ENCODE measurements at places on chromosomes 6 and 20.
A peak's percentile ranks its signal among the peaks of the same experiment; 100 is the strongest.

- no peak for ATAC-seq
Observed at GRCh38 chr6:98944598-98945081, 3.1 kb downstream of the FBXL4 start.

- ATAC-seq: peak; percentile 99
Observed at GRCh38 chr6:71489736-71490135, 201.1 kb downstream of the OGFRL1 start.

- no peak for ATAC-seq
Observed at GRCh38 chr6:134081506-134081905, 29.1 kb upstream of the SLC2A12 start.

DNA sequence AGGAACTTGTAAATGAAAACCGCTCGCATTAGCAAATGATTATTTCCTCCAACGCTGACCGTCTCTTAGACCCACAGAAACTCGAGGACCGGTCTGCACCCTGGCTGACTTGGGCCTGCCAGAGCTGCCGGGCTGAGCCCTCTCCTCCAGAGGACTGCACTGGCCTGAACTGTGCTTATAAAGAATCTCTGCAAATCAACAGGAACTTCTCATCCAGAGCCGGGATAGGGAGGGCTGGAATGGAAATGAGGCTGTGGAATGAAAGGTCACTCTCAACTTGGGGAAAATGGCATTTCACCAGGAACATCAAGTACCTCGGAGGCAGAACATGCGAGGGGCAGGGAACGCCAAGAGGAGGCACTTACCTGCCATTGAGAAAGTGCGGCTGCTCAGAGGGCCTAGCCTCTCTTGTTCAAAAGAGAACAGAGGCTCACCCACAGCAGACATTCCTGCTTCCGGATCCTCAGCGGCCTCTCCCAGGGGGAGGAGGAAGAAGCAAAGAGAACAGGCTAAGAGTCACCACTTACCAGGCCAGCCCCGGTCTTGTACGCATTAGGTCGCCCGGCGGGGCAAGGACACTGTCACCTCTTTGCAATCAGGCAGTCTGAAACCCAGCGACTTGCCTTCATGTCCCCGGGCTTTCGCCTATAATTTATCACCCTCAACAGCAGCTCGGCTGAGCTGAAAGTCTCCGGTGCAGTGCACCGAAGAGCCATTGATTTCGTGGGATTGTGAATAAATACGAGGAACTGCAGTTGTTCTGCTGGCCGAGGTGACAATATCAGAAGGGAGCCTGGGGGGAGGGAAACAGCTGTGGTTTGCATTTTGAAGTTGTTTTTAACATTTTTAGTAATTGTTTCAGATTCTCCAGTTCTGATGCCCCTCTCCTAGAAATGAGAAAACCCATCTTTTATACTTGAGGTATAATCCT lies 37.6 kb downstream of the ZMYND8 start:
- peak; percentile 49 for ATAC-seq

DNA sequence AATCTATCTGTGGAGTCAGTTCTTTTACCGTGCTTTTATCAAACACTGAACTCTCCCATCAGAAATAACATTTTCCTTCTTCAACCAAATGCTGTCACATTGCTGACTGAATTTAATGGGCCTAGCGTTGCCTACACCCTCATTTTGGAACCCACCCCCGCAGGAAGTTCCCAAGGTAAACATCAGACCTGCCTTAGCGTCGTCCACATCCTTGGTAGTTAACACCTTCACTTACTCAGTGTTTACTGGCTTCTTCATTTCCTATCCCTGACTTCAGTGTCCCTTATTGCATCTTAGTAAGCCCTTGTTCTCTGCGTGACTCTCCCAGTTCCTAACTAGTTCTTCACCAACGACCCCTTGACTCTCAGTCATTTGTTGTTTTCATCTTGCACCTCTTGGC lies 491.4 kb upstream of the SOX4 start:
- no peak for ATAC-seq

GRCh38 chr20:52242237-52243230 lies 51.0 kb upstream of the ZFP64 start:
- ATAC-seq: no peak

- ATAC-seq: peak; percentile 79
Observed at GRCh38 chr20:50112512-50113419, at the start of gene UBE2V1. UBE2V1 (minus strand) TSS chr20:50113150; CDS start chr20:50113128, 22 bp downstream.

DNA sequence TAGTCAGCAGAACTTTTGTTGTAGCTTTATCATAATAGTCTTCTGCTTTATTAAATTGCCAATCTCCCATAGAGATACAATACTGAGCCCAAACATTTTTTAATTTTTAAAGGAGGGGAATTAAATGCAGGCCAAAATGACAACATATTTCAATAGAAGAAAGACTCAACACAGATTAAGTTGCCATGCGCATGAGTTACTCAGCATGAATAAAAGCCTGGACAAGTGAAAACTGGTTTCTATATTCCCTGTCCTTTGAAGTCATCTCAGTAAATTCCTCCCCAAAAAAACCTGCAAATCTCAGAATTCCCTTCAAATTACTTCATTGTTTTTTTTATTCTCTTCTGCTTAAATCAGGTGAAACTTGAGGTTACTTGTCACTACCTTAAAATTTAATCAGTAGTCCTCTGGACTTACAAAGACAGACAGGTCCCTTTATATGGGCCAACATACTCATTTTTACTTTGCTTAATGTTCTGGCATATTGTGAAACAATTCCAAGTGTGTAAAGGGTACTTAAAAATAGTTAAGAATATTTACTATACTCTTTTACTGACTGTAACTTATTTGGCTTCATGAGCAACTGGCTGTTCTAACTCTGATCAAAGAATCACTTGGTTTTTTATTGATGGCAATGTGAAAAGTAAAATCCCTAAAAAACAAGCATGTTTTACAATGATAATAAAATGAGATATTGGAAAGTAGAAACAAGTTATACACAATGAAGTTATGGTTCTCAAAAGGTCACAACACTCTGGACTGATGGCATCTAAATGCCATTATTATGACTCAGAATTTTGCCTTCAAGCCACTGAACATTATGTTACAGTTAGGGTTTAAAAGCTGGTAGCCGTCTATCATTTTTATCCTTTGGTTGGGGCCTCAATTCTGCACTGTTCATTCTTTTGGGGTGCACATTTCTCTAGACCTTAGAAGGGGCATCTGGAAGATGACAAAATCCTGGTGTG lies 49.9 kb upstream of the COL21A1 start:
- ATAC-seq: peak; percentile 48

DNA sequence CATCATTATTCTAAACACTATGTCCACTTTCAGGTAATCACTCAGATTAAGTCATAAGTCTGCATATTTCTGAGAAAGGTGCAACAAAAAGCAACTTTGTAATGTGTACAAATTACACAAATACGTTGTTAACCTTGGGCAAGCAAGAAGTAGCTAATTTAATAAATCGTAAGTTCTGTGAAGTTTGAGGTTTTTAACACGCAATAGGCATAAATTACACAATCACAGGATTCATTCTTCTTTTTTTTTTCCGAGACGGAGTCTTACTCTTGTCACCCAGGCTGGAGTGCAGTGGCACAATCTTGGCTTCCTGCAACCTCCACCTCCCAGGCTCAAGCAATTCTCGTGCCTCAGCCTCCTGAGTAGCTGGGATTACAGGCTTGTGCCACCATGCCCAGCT lies 57.2 kb upstream of the F13A1 start:
- no peak for ATAC-seq

DNA sequence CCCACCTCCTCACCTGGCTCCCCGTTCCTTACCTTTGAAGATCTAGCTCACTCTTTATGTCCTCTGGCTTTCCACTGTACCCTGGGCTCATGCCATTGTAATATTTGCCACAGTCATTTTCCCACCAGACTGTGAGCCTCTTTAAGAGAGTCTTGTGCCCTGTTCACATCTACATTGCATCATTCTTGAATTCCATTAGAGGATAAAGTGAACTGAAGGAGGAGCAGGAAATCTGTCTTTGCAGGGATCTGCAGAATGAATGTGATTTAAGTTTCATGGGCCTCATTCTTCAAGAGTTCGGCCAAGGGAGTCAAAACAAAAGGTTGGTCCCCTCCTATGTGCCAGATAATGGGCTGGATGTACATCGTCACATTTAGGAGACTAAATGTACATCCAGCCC lies 272.6 kb upstream of the CITED2 start:
- ATAC-seq: no peak

DNA sequence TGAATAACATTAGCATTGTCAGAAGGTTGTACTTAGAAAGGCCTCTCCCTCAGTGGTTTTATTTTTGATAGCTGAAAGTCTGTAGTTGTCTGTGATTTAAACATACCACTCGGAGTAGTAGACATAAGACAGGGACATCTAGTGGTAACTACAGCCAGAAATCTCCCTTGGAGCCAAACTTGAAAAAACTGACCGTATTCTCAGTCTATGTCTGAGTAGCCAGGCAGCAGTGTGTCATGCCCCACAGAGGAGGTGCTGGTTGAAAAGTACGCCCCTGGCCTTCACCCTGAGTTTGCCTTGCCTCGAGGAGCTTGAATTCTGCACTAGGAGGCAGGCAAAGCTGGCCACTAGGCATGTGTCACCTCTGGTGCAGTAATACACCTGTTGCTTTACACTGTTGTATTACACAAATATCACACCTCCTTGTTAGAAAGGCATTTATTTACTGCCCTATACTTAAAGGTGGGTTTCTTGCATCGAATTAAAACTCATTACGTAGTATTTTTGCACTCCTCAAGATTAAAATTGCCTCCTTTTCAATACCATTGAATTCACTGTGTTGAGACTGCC lies 20.8 kb downstream of the ZBTB2 start:
- ATAC-seq: peak; percentile 83

DNA sequence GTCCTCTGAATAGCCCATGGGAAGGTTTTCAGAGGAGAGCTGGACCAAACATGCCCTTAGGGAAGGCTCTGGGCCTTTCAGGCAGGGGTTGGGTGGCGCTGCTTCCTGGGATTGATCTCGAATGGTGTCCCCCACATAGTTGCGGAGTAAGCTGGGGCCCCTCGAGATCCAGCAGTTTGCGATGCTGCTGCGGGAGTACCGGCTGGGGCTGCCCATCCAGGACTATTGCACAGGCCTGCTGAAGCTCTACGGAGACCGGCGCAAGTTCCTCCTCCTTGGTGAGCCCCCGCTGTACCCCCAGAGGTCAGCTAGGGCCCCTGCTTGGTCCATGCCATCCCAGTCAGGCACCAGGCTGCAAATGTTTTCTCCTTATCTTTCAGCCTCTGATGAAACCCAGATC lies 19.3 kb downstream of the CCM2L start:
- ATAC-seq: no peak

- ATAC-seq: no peak
Observed at GRCh38 chr20:48284315-48284714, 499.0 kb upstream of the SULF2 start.

DNA sequence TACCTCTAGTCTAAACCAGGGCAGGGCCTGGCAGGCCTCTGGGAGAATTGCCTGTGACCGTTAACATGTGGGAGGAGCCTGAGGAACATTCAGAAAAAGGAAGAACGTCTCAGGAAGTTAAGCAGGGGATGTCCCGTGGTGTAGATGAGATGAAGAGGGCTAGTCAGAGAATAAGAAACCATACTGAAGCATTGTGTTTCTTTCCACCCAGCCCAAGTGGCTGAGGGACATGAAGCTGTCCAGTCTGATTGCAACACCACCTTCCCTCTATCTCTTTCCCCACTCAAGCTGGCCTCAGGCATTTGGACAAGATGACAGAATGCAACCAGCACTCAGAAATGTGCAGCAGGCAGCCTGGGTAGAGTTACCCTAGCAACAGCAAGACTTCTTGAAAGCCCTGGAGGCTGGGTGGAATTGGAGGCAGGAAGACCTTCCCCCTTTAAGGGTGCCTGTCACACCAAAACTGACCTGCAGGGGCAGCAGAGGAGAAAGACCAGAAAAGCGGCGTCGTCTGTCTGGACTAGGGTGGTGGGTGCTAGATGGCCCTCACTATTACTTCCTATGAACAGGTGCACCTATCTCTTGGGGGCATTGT lies 186.1 kb downstream of the UNC5CL start:
- 0 out of 3 replicates have a peak, but pooled peaks have one; percentile 31 for ATAC-seq

DNA sequence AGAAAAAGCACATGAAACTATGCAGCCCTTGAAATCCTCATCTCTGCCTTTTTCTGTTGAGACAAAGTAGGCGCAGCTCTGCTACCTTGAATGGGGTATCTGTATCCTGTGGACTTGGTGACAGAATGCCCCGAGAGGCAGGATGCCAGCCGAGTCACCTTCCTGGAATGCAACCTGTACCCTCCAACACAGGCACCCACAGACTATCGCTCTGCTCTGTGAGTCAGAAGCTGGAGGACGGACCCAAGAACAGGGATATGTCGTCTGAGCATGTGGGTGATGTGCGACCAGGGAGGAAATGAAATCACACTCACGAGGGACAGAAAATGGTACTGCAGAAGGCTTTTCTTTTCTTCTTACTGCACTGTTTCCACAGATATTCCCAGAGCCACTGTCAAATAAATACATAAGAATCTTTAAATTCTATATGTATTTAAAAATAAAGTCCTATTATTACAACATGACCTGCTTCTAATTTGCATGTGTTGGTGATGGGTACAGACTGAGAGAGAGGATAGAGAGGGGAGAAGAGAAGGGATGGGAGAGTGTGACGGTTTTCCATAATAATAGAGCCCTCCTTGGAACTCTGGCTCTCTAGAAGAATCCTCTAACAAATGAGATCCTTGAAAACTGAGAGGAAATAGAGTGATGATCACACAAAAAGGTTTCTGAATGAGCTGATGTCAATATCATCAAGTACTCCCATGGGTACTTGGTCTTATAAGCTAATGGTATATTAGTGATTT lies 308.1 kb downstream of the FOXC1 start:
- ATAC-seq: peak; percentile 86

GRCh38 chr6:145836170-145836569 lies 21.6 kb upstream of the FBXO30 start:
- ATAC-seq: peak; percentile 84

DNA sequence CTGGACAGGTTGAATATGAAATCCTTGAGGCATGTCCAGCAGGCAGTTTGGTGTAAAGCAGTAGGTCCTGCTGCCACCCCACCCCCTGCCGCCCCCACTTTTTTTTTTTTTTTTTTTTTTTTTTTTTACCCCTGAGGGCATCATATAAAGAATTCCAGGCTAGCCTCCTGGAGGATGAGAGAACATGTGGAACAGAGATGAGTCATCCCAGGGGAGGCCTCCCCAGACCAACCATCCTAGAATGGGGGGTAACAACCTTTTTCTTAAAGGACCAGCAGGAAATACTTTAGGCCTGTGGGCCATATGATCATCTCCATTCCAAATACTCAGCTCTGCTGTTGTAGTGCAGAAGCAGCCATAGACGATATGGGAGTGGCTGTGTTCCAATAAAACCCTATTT lies 170.9 kb downstream of the GJA10 start:
- no peak for ATAC-seq

DNA sequence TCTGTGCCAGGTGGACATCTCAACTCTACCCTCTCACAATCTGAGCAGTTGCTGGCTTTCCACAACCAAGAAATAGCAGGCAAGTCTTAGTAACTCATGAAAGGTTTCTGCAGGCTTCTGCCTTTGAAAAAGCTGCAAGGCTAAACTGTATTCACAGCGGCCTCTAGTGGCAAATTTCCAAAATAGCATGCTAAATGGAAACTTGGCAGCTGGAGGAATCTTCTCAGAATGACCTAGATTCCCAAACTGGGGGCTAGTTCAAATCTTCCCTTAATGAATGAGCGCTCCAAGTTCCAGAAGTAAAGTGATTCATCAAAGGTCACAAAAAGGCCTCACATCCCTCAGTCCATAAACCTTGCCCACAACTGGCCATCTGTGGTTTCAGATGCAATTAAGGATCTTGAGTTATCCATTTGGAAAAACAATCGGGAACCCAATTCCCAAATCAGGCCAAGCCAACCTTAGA lies 11.9 kb upstream of the CPNE5 start:
- ATAC-seq: peak; percentile 57

- no peak for ATAC-seq
Observed at GRCh38 chr20:57756213-57756612, 46.4 kb upstream of the PMEPA1 start.

Data from SK-N-SH treated with all-trans-retinoic acid at 6 μM for 48 hours (cell line).